A549 (cell line): ENCODE measurements at places on chromosomes 2 and 18.

GRCh38 chr2:230830428-230830827, 34.3 kb upstream of the ITM2C start:
- no peak for DNase-seq

GRCh38 chr2:119794237-119794636, 34.5 kb downstream of the PTPN4 start:
- no peak for DNase-seq

DNA sequence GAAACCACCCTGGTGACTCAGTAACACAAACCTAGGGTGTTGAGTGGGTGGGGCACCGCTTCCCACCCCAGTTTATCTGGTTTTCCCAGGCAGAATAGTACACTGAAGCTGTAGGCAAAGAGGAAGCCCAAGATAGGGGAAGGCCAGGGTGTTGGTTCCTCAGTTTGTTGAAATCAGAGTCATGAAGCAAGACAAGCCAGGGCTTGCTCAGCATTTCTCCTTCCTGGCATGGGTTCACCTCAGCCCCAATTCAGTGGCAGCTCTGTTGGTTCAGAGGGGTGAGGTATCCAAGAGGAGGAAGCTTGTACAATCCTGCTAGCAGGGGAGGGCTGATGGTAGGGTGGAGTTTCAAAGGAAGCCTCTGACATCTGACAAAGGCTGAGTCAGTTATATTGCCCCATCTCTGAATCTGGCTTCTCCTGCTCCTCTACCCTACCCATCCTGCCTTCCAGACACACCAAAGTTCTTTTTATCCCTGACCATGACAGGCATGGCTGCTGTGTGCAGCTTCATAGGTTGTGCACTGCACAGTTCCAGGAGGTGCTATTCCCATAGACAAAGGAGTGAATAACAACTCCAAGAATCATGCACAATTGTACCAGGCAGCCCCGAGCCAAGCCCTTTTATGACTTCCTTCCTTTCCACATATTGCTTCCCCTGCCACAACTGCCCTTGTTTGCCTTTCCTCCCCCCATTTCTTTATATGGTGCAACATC, 24.9 kb upstream of the RAB10 start:
- peak; percentile 68 for DNase-seq

DNA sequence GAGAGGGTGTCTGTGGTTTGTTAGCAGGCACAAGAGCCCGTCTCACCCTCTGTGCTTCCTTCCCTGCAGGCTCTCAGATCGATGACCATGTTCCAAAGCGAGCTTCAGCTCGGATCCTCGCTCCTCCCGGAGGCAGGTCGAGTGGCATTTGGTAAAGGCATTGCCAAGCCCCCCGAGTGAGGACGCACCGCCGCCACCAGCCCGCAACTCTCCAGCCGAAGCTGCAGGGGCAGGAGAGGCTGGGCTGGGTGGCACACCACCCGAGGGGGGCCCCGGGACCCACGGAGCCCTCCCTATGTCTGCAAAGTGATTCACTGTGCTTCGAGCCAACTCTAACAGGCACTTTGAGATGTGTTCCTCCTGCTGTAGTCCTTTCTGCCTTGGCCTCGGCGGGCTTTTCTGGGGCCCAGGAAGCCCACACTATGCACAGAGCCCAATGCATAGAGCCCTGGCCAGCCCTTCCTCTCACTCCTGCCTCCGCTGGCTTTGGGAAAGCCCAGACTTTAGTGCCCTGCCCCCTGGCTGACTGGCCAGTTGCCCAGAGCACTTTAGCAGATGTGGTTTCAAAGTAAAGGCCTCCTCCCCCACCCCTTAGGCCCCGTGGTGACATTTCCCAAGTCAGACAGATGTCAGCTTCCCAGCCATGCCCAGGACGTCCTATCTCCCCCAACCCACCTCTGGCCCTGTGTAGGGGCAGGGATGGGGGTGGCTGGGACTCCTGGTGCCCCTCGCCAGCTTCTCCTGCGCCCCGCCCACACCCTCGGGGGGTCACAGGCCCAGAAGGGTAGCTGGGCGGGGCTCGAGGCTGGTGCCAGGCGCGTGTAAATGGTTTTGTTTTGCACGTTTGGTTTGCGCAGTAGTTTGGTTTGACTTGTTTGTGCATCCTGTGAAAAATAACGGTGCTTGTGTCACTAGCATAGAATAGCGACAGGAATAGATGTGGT, 23.3 kb upstream of the MAPRE3 start:
- DNase-seq = no peak

GRCh38 chr18:59921384-59921891, 21.6 kb downstream of the PMAIP1 start:
- DNase-seq = no peak

GRCh38 chr2:132009874-132010521, 151.8 kb downstream of the ANKRD30BL start:
- DNase-seq = no peak

- DNase-seq = peak; percentile 73
Measured at GRCh38 chr2:43877782-43878464, 39.2 kb downstream of the ABCG8 start.

GRCh38 chr2:177155631-177156030, 57.0 kb upstream of the HNRNPA3 start:
- DNase-seq = no peak

- DNase-seq = no peak
Measured at GRCh38 chr2:21047141-21048009, 3.5 kb upstream of the APOB start.

DNA sequence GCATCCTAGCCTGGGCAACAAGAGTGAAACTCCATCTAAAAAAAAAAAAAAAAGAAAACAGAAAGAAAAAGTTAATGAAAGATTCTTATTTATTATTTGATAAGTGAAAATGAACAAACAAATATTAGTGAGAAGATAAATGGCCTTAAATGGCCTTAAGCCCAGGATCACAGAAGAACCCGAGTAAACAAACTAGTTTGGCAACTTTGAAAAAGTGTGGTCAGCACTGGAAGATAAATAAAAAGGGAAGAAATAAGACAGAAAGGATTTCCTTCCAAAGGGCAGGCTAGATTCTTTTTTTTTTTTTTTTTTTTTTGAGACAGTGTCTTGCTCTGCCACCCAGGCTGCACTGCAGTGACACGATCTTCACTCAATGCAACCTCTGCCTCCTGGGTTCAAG, 692.4 kb downstream of the CPS1 start:
- no peak for DNase-seq
